ENCODE measurements at places on chromosomes 7 and 10. TPM values are rescaled to one million over a fixed set of nuclear protein-coding genes. Genes with fewer than 3 reads are reported as not detected.

DNA sequence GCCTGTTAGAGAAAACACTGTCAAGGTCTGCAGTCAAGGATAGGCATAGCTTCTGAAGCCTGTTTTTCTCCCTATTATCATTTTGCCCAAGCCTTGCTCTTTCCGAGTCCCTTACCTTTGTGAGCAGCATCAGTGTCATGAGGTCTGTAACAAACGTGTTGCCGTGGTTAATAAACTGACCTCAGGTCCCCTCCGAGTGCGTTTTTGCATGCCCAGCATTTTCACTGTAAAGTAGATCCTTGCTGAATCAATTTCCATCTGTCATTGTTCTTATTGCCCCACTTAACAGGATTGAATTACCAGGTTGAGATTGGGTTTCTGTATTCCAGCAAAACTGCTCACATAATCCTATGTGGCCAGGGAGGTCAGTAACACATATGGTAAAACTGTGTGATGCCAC is 110.3 kb downstream of the ZNF248 start:
- DNase-seq: no peak

ZFYVE27 gene
- total RNA-seq: 13.5 TPM

CRYGN gene
- total RNA-seq: not detected

- no peak for DNase-seq
Observed at GRCh38 chr10:88182601-88182930, 319.1 kb downstream of the PTEN start.

GRCh38 chr10:1467334-1468076 is 269.8 kb downstream of the ADARB2 start:
- no peak for DNase-seq

DNA sequence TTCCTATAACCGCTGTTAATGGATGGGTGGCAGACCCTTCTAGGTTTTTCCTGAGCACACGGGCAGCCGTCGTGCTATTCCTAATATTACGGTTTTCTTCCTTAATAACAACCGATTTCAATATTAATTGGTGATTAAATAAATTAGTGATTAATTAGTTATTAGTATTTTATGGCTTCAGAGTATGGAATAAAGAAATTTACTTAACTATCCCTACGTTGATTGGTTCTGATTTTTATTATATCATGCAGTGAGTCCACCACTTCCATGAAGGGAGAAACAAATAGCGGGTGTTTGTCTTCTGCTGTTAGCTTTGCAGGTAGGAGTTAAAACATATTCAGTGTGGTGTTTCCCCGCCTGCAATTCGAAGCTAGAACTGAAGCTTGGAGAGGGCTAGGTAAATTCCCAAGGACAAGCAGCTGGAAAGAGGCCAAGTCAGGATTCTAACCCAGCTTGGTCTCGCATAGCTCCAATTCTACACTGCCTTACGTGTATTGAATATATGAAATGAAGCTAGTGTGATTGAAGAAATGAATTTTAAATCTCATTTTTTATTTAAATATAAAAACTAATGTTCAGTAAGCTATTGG is 928 bp upstream of the CSTF2T start:
- DNase-seq: no peak

DNA sequence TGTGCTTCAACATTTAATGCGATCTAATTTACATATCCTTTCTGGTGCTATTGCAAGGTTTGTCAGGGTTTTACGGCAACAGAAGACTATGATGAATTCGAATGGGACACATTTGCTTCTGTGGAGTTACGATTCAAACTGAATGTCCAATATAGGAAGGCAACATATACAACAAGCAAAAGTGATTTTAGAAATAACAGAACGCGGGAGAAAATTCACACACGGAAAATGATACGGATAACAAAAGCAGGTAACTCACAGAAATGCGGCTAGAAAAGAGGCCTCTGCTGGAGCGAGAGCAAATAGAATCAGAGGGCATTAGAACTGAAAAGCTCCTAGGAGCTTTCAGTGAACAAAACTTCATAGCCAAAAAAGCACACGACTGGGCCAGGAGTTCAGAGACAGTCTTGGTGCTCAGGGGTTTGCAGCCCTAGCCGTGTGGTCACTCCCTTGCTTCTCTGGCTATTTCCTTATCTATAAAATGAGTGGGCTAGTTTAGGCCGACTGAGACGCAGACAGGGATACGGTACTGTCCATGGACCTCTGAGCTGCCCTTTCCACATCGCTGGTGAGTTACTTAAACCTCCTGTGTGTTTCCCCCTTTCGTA is 557 bp upstream of the TAX1BP1 start:
- peak; percentile 35 for DNase-seq

MINDY4 gene
- 3.8 TPM for total RNA-seq

LRIT1 gene
- total RNA-seq: not detected

DNA sequence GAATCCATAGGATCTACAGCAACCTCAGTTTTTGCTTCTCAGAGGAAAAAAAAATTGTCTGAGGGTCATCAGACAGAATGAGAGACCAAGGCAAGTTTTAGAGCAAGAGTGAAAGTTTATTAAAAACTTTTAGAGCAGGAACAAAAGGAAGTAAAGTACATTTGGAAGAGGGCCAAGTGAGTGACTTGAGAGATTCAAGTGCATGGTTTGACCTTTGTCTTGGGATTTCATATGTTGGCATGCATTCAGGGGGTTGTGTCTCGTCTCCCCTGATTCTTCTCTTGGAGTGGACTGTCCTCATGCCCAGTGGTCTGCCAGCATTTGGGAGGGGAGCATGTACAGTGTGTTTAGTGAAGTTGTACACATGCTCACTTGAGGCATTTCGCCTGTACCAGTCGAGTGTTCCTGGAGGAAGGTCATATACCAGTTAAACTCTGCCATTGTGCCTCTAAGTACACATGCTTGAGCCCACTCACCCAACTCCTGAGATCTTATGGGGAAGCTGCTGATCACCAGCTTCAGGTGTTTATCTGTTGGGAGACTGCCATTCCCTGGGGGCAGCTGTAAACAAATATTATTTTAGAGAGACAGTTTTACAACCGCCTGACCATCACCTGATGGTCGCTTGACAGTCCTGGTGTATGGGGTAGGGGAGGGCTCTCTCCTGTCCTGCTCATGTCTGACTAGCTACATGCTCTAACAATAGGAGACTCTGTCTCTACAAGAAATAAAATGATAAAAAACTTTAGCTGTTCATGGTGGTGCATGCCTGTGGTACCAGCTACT is 109.4 kb downstream of the EEPD1 start:
- no peak for DNase-seq

DNA sequence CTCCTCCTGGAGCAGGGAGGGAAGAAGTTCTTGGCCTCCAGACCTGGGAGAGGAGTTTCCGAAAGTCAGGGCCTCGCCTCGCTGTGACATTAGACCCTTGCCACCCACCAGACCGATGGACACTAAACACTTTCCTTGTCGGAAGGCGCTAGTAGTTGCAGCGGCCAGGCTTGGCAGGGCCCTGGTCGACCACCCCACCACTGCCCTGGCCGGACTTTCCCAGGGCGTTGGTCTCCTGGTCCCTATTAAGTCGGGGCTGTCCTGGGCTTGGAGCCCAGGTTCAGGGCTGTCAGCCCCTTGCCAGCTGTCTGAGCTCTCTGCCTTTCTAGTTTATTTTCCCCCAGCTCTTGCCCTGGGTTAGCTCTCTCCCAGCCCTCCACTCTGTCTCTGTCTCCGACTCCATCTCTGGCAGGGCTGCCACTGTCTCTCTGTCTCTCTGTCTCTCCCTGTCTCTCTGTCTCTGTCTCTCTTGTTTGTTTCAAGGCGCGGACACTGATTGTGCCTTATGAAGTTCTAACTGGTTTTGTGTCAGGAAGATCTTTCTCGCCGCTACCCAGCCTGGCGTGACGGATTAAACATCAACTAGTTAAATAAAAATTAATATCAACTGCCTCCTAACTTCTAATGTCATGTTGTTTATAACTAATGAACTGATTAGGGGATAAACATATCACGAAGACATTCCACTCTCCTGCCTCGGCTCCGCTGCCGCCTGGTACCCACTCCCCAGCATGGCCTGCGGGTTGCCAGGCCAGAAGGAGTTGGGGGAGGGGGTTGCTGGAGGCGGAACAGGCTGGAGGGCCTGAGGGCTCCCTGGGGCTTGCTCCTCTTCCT is 13.8 kb upstream of the PAX2 start:
- DNase-seq: no peak

OR6V1 gene
- total RNA-seq: not detected

ANLN gene
- total RNA-seq: 187 TPM

DNA sequence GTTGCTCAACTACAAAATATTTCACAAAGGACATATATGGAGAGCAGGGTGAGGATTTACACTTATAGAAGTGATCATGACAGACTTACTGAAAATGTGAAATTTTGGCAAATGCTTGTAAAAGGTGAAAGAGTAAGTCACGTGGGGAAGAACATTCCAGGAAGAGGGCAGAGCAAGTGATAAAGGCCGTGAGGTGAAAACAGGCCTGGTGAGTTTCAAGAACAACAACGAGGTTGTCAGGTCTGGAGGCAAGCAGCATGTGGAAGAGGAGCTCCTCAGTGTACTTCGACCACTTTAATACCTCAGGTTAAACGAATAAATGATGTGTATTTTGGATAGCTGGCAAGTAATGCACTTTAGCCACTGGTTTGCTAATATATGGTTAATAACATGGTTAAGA is 706.7 kb downstream of the PCDH15 start:
- no peak for DNase-seq

ICA1 gene
- total RNA-seq: 9.6 TPM

DNA sequence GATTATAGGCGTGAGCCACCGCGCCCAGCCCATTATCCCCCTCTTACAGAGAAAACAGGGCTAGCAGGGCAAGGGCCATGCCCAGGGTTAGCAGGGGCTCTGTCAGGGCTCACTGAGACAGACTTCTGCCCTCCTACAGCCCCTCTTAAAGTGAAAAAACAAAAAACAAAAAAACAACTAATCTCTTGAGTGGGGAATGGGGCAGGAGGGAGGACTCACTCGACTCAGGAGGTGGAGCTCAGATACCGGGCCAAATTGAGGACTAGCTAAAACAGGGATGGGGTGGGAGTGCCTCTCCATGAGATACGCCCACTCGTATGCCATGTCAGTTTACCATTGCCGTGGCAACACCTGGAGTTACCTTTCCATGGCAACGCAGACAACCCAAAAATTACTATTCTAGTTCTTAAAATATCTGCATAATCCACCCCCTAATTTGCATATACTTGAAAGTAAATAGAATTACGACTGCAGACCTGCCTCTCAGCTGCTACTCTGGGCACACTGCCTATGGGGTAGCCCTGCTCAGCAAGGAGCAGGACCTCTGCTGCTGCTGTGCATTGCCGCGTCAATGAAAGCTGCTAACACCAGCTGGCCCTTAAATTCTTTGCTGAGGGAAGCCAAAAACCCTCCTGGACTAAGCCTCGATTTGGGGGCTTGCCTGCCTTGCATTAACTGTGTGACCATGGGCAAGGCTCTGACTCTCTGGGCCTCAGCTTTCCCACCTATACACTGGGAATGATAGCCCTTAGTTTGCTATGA is 13.4 kb downstream of the SSC4D start:
- no peak for DNase-seq

DIP2C gene
- 10.1 TPM for total RNA-seq

DNA sequence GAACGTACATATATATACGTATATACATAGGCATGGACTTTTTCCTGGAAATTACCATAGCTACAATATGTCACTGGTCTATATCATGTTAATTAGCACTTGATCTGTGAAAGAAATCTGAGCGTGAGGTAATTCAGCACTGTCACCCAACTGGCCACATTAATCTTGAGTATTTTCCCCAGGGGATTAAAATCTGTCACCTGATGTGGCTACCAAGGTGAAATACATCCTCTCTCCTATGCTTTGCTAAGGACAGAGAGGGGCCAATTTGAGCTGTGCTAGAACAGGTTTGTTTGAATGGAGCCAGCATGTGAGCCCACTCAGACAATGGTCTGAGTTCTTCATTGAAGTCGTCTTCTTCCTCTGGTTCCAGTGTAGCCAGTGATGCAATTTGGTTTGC is 33.3 kb downstream of the CYCS start:
- DNase-seq: no peak

DNA sequence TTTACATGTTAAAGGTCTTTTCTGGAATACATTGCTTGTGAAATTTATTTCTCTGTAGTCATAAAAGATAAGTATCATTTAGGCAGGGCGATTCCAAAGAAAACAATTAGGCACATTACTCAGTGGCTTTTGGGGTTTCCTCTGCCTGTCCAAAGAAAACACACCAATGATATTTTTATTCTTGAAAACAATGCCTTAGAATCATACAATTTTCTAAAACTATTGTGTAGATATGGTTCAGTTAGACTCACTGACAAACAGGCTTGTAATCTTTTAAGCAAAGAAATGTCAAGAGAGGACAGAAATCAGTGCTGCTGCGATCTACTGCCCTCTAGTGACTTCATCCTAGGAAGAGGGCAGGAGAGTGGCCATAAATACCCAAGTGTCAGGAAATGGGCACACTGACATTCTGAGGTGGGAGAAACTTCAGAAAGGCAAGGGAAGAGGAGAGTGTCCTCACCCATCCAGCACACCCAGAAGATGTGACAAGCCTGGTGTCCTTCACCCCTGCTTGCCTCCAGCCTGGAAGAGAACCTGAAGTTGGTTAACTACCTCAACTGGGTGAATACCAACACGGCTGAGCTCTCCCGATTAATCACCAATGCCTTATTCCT is 120.5 kb downstream of the GALNT11 start:
- peak; percentile 12 for DNase-seq

CRTAC1 gene
- total RNA-seq: not detected

AGR2 gene
- 11.9 TPM for total RNA-seq

ZNF467 gene
- 0.12 TPM for total RNA-seq

RTKN2 gene
- total RNA-seq: 7.1 TPM

- no peak for DNase-seq
Observed at GRCh38 chr10:92845921-92846320, 2.4 kb upstream of the EXOC6 start.

- no peak for DNase-seq
Observed at GRCh38 chr7:47949703-47950102, 1.4 kb upstream of the PKD1L1 start.

- DNase-seq: no peak
Observed at GRCh38 chr10:28981007-28981406, 303.7 kb downstream of the BAMBI start.

- DNase-seq: no peak
Observed at GRCh38 chr10:87753995-87754866, 63.8 kb downstream of the ATAD1 start.

DNA sequence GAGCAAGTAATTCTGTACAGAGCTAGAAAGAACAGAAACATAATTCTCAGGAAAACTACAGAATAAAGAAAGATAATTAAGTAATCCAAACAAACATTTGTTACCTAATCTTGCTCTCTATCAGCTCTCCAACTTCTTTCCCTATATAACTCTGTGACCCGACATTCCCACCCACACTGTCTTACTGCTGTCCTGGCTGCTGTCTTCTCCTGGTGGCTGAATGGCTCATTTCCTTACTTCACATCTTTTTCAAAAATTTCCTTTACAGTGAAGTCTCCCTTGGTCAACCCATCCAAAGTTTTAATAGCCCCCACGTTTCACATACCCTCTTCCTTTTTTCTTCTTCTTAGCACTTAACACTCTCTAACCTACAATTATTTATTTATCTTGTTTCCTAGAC is 64.0 kb downstream of the HYCC1 start:
- no peak for DNase-seq

CNNM1 gene
- total RNA-seq: 0.63 TPM

NUTM2E gene
- total RNA-seq: not detected
